ENCODE measurements at places on chromosomes 1 and 21.
A peak's percentile ranks its signal among the peaks of the same experiment; 100 is the strongest.

DNA sequence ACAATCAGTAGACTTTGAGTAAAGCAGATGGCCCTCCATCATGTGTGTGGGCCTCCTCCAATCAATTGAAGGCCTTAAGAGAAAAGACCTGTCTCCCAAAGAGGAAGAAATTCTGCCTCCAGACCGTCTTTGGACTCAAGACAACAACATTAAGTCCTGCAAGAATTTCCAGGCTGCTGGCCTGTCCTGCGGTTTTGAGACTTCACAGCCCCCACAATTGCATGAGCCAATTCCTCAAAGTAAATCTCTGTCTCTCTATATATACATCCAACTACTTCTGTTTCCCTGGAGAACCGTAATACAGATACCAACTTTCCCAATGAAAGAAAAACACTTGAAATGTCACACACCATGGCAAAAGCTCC, 16.4 kb downstream of the REG4 start:
- DNase-seq = no peak

GRCh38 chr1:18929686-18930085, 26.8 kb downstream of the IFFO2 start:
- no peak for DNase-seq

GRCh38 chr1:39124282-39124681, 80.2 kb upstream of the MACF1 start:
- no peak for DNase-seq

GRCh38 chr1:10973552-10973951, 38.9 kb upstream of the TARDBP start:
- no peak for DNase-seq

- no peak for DNase-seq
These were observed 2.8 kb upstream of the ABCG1 start for GRCh38 chr21:42215942-42216725.

- DNase-seq = no peak
These were observed 267.7 kb downstream of the PTBP2 start for GRCh38 chr1:96989302-96989701.

GRCh38 chr1:2595812-2596529, 9.4 kb downstream of the PRXL2B start:
- no peak for DNase-seq

DNA sequence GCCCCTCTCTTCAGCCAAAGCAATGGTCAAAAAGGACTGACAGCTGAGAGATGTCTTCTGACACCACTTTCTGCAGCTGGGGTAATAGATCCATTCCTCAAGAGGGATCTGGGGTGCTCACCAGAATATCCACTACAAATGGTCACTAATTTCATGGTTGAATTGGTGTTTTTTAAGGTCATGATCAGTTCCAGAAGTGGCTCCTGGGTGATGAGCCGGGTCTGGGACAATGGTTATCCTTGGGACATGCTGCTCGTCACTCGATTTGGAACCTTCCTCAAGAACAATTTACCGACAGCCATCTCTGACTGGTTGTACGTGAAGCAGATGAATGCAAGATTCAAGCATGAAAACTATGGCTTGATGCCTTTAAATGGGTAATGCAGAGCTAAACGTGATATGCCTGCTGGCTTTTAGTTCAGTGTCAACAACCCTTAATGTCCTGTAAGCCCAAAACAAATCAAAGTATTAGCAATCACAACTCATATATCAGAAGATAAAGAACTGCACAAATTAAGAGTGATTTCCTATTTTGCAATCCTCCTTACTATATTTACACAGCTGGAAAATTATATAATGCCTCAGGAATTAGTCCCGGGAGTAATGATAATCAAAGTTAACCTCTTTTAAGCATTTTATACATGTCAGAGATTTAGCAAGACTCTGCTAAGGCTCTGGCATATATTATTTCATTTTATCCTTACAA, 20.1 kb downstream of the FMO3 start:
- DNase-seq = no peak

GRCh38 chr21:28464095-28464494, 528.6 kb downstream of the LTN1 start:
- no peak for DNase-seq

DNA sequence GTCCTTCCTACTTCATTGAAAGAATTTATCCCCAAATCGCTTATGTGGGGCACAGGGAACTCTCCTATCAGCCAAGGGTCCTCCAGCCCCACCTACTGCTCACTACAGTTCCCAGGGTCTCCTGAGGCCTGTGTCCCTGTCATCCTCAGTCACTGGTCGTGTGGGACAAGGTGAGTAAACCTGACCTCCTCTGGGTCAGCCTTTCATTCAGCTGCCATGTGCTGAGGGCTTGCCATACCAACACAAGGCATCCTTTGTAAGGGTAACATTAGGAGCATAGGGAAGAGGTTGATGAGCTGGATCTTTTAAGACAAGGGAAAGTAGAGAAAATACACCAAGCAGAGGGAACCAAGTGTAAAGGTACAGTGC, 11.2 kb upstream of the SNAPIN start:
- no peak for DNase-seq

- no peak for DNase-seq
These were observed 648.9 kb downstream of the SMYD3 start for GRCh38 chr1:245858022-245858721.

GRCh38 chr1:84442256-84442655, 36.8 kb upstream of the RPF1 start:
- DNase-seq = no peak

DNA sequence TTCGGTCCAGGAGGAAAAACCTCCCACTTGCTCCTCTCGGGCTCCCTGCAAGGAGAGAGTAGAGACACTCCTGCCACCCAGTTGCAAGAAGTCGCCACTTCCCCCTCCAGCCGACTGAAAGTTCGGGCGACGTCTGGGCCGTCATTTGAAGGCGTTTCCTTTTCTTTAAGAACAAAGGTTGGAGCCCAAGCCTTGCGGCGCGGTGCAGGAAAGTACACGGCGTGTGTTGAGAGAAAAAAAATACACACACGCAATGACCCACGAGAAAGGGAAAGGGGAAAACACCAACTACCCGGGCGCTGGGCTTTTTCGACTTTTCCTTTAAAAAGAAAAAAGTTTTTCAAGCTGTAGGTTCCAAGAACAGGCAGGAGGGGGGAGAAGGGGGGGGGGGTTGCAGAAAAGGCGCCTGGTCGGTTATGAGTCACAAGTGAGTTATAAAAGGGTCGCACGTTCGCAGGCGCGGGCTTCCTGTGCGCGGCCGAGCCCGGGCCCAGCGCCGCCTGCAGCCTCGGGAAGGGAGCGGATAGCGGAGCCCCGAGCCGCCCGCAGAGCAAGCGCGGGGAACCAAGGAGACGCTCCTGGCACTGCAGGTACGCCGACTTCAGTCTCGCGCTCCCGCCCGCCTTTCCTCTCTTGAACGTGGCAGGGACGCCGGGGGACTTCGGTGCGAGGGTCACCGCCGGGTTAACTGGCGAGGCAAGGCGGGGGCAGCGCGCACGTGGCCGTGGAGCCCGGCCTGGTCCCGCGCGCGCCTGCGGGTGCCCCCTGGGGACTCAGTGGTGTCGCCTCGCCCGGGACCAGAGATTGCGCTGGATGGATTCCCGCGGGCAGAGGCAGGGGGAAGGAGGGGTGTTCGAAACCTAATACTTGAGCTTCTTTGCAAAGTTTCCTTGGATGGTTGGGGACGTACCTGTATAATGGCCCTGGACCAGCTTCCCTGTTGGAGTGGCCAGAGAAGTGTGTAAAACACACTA, 45.3 kb downstream of the MRPL39 start:
- DNase-seq = peak; percentile 80
